CD8-positive, alpha-beta T cell (primary cell): ENCODE measurements at places on chromosomes 4 and X.

GRCh38 chrX:139823806-139824205, 109.0 kb downstream of the ATP11C start:
- DNase-seq: no peak

DNA sequence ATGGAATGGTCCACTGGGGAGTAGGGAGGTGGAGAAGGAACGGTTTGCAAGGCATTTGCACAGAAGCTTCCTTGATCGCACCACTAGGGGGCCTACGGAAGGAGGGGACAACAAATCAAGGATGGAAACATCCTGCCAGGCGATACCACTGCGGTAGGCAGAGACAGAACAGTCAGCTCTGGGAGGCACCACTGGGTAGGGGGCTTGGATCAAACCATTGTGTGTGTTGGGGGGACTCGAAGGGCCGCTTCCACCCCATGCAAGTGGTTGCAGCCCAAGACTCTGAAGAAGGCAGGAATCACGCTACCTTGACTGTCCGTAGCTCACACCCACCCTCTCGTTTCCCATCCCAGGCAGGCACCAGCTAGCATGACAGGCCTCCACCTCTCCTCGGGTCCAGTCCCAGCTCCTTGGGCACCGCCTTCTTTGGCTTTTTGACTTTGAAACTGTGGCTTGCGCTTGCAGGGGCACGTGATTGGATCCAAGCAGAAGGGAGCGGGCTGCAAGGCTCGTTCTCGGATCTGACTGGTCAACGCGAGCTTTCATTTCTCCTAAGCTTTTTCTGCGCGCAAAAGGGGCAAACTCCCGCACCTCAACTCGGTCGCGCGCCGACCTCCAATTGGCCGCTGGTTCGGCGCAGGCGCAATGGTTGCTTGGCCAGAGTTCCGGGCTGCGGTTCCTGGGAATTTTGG, 28.4 kb downstream of the GAGE1 start:
- DNase-seq: peak; percentile 25

- no peak for DNase-seq
These were observed 95.2 kb downstream of the ATG4A start for GRCh38 chrX:108186811-108187210.

- no peak for DNase-seq
These were observed 12.2 kb downstream of the UCP1 start for GRCh38 chr4:140556372-140557085.

DNA sequence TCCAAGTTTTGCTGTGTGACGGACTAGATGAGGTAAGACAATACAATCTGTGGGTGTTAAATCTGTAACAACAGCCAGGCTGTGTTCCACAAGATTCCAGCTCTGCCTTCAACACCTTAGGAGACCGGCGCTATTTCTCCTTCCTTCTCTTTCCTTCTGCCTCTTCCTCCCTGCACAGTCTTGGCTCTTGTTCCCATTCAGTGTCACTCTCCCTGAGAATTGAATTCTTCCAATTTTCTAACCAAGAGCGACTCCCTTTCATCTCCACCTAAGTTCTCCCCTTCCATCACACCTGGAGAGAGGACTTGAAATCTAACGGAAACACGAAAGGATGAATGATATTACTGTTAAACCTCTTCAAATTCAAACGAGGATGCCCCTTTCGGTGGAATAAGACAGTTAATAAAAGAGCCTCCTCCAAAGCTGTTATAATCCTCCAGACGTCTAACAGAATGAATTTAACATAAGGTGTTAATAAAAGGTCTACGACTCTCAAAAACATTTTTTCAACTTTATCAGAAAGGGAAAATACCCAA, 2.7 kb downstream of the EPHA5 start:
- no peak for DNase-seq

GRCh38 chr4:107036584-107037198, 578 bp upstream of the DKK2 start:
- DNase-seq: no peak

DNA sequence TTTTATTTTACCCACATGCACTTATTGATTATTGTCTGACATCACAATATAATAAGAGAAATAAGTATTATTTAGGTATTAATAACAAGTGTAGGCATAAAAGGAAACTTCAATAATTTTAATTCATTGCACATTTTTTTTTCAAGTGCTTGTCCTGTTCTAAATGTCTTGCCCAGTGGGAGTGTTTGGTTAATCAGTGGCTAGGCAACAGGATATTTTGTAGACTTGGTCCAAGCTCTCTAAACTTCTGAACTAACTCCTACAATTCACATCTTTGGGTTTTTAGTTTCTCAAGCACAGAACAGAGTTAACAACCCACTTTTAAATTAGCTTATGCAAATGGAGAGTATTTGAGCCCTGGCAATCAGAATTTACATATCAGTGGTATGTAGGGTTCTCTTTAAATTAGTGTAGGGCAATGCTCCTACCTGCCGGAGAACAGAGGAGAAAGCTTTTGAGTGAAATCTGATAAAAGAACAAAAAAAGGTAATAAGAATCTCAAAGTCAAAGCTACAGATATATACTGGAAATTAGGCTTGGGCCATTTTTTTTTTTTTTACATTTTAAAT, 353.5 kb downstream of the ADGRL3 start:
- no peak for DNase-seq

- DNase-seq: no peak
These were observed 251.9 kb upstream of the ETNPPL start for GRCh38 chr4:109014593-109015412.

DNA sequence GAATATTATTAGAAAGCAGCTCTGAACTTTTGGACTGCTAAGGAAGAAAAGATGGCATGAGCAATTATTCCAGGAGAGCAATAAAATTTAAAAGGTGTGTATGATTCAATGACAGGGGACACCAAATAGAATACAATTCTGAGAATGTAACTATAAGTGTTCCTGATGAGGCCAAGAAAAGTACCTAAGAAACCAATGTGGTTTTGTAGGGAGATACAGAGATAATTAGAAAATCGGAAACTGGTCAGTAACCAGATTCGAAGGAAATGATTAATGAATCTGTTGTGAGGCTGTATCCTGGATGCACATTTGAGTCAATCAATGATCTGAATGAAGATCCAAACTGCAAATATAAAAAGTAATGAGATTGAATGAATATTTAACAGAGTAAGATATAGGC, 6.0 kb downstream of the NOA1 start:
- no peak for DNase-seq

- no peak for DNase-seq
These were observed 6.0 kb upstream of the IL3RA start for GRCh38 chrX:1330605-1331004.

GRCh38 chr4:9947168-9948062, 73.9 kb downstream of the SLC2A9 start:
- no peak for DNase-seq

DNA sequence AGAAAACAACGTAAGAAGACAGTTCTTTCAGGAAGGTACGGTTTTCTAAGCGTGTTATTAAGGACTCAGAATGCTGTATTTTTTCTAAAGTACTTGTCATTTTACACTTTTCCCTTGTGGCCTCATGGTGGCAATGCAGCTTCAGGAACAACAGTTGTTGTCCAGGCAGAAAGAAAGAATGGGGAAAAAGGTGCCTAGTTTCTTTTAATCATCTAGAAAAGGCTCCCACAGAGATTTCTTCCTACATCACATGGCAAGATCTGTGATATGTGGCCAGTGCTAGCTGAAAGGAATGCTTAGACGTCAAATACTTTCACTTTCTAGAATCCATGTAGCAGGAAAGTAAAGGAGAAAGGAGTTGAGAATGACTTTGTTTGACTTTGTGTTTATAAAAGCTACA, 49.0 kb upstream of the TRAM1L1 start:
- no peak for DNase-seq

GRCh38 chr4:151197247-151197646, 79.7 kb upstream of the PRSS48 start:
- no peak for DNase-seq

DNA sequence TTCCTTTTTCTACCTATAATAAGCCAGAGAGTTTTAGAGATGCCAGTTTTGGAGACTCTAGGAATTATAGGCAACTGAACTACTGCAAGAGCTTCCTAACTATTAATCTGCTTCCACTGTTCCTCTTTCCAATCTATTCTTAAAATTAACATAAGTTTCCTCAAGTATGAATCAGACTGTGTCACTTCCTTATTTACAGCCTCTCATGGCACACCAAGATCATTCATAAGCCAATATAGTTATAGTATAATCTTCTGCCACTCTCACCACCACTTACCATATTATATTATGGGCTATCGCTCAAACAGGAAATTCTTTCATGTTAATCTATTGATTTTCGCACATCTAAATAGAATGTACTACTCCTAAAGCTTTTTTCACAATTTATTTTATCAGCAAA, 383.5 kb downstream of the STPG2 start:
- no peak for DNase-seq

- no peak for DNase-seq
These were observed 17.0 kb upstream of the SRD5A3 start for GRCh38 chr4:55329012-55329411.

GRCh38 chr4:184802697-184803015, 23.1 kb downstream of the ACSL1 start:
- no peak for DNase-seq

DNA sequence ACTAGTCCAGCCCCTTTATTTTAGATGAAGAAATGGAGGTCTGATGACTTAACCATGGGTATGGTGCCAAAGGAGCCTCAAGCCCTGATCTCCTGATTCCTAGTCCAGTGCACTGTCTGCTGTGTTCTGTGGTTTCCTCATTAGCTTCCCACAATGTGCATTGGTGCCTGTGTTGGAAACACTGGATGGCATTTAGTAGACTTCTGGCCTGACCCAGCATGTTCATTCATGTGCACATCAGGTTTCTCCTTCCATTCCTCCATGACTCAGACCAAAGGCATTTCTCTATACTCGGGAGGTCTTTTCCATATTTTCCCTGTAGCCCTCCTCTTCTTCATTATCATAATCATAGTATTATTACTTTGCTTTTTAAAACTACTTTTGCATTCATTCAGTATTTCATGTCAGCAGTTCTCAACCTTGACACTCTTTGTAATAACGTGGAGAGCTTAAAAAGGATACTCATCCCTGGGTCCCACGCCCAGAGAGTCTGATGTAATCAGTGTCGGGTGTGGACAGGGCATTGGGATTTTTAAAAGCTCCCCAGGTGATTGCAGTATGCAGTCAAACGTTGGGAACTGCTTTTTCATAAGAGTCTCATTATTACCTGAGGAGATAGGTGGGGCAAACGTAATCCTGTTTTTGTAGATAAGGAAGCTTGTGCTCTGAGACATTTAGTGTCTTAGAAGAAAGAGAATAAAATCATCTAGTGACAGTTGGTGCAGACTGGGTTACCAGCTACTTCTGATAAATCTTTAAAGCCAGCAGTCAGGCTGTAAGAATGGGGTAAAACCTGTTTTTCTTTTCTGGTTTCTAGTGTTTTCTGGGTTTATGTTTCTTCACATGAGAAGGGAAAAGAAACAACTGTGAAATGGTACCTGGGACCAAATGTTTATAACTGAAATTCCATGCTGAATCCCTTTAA, 40.9 kb upstream of the XK start:
- no peak for DNase-seq
